Brain microvascular endothelial cell (primary cell): ENCODE measurements at places on chromosomes 7 and 10.
A peak's percentile ranks its signal among the peaks of the same experiment; 100 is the strongest.

GRCh38 chr10:1293157-1293556 lies 237.0 kb downstream of the WDR37 start:
- DNase-seq = no peak

DNA sequence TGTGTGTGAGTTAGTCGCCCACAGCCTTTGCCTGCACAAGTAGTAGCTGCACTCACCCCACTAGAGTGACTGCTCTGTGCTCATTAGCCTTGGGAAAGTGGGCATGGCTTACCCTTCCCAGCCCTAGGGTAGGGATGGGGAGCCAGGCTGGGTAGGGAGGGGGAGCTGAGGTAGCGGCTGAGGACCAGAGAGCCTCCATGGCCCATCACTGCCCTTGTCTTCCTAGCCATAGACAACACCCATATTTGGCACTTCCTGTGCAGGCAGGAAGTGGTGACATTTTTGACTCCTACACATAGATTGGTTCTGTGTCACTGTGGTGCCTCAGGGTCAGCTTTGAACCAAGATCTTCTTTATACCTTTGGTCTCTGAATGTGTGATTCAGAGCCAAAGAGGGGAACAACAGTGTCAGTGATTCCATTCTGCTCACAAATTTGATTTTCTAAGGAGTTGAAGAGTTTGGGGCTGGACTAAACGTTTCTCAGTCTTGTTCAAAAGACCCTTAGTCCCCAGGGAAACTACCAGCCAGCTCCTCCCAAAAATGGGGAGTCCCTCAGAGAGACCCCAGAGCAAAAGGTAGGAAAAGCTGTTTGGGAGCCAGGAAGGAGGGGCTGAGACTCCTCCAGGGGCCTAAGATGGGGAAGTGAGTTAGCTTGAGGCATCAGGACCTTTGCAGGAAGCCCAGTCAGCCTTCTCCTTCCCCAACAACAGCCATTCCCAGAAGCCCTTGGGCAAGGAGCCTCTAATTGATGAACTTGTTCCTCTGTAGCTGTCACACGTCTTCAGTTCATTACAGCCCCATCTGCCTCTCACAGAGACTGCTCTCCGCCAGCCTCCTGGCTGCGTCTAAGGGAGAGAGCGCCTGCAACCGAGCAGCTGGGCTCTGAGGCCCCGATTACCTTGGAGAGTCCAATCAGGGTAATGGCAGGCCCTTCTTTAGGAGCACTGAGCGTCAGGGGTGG lies 135.0 kb downstream of the CDH23 start:
- DNase-seq = no peak

- no peak for DNase-seq
These were observed 228.3 kb upstream of the TPK1 start for GRCh38 chr7:145064114-145064513.

GRCh38 chr10:58326967-58327381 lies 7.8 kb upstream of the UBE2D1 start:
- DNase-seq = peak; percentile 50

DNA sequence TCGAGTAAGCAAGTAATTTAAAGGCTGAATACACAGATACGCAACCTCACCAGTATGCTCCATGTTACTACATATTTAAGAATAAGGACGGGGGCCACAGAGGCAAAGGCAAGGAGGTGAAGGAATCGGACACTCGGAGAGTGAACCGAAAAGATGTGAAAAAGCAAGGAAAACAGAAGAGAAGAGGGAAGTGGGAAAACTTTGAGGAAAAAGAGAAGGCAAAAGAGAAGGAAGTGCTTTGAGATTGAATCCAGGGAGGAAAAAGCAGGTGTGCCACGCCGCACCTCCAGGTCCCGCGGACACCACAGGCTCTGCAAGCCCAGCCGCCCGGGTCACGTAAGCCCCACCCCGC lies 367 bp upstream of the AVL9 start:
- no peak for DNase-seq

- no peak for DNase-seq
These were observed 111.3 kb downstream of the PTEN start for GRCh38 chr10:87974769-87975168.

- no peak for DNase-seq
These were observed 69.7 kb downstream of the MLLT10 start for GRCh38 chr10:21603721-21604120.
